Caudate nucleus (tissue), 63 donors: ENCODE measurements at places on chromosomes 4 and X.

DNA sequence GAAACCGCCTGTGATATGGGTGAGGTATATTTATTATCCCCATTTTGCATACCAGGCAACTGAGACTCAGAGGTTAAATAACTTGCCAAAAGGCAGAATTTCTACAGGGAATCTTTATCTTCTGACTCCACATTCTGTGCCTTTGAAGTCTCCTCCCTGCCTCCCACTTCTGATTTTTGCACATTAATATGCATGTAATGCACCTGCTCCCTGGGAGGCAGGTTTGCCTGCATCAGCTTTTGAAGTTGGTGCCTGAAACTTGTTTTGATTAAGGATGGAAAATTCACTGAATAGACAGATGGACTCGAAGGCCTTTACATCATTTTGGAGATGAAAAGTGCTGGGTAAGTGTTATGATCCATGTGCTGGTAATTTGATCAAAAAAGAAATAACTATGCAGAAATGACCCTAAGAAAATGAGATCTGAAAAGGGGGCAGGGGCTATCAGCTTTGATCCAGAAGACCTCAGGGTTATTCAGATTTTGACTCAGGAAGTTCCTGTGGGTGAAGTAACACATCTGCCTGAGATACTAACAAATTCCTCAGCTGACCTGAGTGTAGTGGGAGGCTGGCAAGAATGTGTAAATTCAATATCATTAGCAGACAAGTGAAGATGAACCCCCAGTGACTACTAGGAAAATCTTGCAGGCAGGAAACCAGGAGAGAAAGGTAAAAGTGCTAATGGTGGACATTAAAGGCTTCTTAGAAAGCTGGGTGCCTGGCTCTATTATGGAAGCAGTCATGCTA lies 167.5 kb upstream of the BOD1L1 start:
- DNase-seq: no peak

DNA sequence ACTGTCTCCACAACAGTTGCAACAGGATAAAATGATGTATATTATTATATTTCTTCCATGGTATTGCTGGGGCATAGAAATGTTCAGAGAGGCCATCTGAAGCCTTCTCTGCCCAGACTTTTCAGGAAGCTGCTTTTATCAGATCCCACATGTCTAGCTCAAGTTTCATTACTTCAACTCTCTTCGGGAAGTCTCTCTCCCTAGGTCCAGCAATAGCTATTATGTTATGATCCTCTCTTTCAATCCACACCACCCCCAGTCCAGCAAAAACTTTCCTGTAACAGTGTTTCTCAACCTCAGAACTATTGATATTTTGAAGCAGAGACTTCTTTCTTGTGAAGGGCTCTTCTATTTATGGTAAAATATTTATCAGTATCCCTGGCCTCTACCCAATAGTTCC lies 44.9 kb downstream of the CXCL1 start:
- no peak for DNase-seq

DNA sequence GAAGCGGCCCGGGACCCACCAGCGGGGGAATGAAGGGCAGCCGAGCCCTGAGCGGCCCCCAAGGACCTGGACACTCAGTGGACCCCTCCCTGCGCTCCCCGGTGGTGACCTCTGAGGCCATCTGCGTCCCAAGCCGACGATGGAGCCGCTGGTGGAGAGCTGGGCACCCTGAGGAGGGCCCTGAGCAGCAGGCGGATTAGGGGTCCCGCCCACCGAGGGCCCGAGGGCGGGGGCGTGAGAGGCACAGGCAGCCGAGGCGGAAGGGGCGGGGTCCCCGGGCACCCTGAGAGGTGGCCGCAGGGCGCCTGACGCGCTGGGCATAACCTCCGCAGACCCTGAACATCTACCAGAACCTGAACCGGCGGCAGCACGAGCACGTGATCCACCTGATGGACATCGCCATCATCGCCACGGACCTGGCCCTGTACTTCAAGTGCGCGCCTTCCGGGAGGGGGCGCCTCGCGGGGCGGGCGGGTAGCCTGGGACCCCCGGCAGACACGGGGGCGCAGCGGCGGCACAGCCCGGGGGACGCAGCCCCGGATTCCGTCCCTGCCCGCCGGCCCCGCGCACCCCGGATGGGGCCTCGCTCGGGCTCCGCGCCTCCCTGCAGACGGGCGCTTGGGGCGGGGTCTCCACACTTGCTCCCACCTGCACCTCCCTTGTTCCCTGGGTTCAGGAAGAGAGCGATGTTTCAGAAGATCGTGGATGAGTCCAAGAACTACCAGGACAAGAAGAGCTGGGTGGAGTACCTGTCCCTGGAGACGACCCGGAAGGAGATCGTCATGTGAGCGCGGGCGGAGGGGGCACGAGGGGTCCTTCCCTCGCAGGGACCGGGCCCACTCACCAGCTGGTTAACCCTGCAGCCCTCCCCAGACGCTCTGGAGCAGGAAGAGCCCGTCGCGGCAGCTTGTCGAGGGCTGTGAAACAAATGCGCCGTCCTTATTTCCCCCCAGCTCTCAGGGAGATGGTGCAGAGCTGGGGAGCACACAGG lies 10.3 kb downstream of the ATP5ME start:
- DNase-seq: no peak

DNA sequence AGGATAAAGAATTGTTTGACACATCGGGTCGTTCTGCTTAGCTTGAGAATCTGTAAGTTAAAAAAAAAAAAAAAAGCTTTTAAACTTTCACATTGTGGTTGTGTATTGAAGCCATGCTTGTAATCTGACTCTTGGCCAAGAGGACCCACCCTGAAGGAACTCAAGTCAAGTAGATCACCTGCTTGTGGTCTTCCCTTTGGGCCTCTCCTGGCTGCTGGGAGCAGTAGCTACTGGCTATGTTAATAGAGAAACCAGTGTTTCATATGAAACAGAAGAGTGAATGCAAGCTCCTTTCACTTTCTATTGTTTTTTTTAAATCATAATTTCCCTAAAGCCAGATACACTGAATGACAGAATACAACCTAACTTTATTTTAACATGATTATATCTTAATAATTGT lies 402.4 kb upstream of the NDST4 start:
- no peak for DNase-seq

DNA sequence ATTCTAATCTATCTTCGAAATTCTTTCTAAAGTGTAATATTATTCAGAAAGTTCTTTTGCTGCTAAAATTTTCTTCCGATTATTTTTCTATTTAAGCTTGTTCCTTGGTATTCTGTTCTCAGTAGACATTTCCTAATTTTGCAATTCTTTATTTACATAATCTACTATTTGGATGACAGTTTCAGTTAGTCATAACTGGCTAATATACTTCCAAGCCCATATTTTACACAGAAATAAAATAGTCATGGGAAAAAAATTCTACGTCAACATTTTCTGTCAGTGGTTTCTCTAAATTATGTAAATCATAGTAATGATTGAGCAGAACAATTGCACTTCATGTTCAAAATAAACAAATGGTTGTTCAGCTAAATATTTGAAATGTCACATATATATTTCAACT lies 178.0 kb upstream of the ANKRD50 start:
- DNase-seq: no peak

GRCh38 chr4:113302051-113302450 lies 252.6 kb downstream of the ANK2 start:
- DNase-seq: no peak

DNA sequence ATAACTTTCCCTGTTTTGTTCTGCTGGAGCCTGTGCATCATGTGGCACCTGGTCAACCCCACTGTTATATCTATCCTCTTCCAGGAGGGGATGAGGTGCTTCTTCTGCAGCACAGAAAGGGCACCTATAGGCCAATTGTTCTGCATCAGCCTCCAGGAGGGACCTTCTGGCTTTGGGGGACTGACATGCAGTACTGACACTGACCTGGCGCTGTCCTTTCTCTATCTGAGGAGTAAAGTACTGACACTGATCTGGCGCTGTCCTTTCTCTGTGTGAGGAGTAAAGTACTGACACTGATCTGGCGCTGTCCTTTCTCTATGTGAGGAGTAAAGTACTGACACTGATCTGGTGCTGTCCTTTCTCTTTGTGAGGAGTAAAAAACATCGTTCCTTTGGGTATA lies 498.4 kb downstream of the PACRGL start:
- no peak for DNase-seq

GRCh38 chrX:78383594-78383993 lies 56.2 kb upstream of the CYSLTR1 start:
- no peak for DNase-seq

- no peak for DNase-seq
Measured at GRCh38 chr4:181858741-181859140, 384.5 kb upstream of the TENM3 start.

DNA sequence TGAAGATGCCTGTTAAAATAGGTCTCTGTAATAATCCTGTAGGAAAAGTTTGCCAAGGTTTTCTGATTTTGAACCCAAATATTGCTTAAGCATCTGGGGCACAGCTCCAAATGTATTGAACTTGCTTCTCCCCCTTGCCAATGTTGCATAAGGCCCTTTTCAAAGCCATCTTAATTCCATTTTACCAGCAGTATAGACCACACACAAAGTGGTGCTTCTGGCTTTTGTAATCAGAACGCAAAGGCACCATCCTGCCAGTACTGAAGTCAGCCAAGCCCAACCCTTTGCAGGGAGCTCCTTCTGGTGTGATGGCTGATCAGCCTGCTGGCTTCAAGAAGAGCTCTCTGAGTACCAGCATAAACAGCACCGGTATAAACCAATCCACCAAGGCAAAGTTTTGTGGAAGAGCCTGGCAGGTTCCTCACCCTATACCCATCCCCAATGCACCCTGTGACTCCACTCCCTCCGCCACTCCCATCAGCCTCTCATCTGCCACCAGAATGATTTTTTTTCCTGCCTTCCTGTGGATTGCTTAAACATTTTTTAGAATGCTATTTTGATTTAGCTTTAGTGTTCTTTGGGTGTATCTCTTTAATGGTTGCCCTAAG lies 39.2 kb upstream of the USP9X start:
- DNase-seq: no peak

DNA sequence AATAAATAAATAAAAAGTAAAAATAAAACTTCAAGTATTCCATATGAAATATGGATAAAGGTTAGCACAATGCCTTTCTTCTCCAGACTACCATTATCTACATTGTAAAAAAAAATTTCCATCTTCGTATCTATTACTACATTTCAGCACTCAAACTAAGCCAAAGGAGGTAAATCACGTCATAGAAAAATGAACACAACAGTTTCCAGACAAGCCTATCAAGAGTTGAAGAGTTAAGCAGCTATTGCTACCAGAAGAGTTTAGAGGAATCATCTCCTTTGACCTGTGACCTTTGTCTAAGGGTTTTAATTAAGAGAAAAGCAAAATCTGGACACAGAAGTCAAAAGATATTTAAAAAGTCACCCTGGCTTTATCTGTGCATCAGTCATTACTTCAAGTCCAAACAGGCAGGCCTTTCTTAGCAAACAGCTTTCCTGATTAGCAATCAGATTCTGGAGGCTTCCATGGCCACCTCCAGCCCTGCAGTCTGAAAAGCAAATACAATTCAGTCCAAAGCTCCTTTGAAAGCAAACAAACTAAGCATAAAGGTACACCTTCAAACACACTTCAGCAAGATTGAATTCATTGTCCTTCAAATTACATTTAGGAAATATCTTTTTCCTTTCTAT lies 82.2 kb downstream of the APBB2 start:
- no peak for DNase-seq

DNA sequence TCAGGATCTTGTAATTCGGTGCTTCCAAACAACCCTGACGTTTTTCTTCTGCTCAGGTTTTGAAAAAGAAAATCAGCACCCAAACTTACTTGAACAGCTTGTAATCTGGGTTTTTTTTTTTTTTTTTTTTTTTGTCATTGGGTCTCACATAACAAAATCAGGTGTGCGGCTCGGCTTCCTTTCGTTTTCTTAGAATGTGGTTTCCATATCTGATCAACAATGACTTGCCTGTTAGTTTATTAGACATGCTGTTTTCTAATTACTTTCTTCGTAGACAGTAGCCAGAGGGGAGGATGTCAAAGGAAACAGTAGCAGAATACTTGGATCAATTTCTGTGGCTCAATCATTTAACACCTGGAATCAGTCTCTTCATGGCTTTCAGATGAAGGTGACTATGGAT lies 890 bp upstream of the FREM3 start:
- no peak for DNase-seq

DNA sequence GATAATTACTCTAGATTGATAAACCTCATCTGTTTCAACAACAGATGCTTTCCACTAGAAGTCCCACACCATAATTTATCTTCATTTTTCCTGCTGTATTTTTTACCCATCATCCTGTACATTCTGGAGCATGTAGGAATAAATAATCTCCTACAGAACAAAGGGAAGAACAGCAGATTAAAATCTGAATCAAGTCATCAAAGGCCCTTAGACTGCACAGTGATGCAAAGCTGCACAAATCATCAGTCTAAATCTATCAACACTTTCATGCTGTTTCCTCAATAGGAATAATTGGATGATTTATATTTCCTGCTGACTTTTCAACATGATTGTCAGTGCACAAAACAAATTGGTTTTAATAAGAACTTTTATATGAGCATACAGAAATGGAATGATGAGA lies 1143.9 kb downstream of the STIM2 start:
- DNase-seq: no peak

DNA sequence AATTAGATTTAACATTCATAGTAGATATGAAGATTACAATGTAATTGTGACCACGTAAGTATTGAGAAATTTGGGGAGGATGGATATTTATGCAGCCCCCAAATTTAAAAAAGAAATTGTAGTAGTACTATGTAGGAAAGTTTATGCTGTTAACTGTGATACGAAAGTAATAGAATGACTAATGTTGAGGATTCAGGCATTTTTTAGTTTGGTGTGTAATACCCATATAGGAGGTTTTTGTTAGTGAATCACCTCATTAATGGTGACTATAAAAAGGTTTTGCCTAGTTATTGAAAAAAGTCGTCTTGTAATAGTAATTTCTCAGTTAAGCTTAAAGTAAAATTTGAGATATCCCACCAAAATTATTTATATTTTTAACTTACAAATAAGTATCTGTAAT lies 67.2 kb downstream of the SMARCAD1 start:
- DNase-seq: no peak

DNA sequence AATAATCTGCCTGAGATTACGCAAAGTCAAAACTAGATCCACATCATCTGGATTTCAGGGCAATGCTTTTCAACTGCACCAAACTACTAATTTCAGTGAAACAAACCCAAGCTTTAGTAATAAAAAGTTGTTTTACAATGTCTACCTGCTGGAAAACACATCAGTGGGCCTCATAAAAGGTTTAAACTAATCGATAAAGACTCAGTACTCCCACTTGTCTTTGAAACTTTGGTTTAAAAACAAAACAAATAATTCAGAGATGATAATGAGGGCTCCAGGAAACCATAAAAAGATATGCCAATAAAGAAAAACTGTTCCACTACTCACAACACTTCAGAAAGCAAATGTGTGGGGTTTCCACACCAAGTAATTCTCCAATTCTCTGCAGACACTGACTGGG lies 10.2 kb downstream of the PSMD10 start:
- DNase-seq: no peak

GRCh38 chr4:176198316-176198903 lies 3.0 kb upstream of the SPATA4 start:
- no peak for DNase-seq

GRCh38 chrX:112670977-112671376 lies 8.8 kb downstream of the LHFPL1 start:
- DNase-seq: no peak
